ENCODE measurements at places on chromosomes 5 and 9. TPM values are rescaled to one million over a fixed set of nuclear protein-coding genes. Genes with fewer than 3 reads are reported as not detected.

GRCh38 chr9:27675354-27675753, 102.1 kb upstream of the C9orf72 start:
- DNase-seq = no peak

The HCN1 gene
- total RNA-seq = not detected

The FREM1 gene
- total RNA-seq = 3.4 TPM

DNA sequence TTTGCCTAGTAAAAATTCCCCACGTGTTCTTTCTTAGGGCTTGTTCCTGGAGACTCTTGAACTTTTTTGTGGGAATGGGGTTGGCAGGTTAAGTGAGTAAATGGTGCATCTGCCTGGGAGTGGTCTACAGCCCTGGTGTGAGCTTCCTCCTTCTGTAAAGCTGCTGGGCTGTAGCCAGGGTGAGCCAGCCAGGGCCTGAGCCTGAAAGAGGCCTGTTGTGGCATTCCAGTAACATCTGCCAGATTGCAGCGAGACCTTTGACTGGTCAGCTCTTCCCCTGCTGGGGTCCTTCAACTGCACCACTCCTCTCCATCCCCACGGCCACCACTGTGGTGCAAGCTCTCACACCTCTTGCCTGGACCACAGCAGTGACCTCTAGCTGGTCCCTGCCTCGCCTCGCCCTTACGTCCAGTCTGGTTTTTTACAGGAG, 47.5 kb downstream of the SLC22A5 start:
- DNase-seq = no peak

The SLC30A5 gene
- total RNA-seq = 86.3 TPM

The SPRY4 gene
- total RNA-seq = 44.5 TPM

GRCh38 chr9:93307468-93308157, 123.7 kb downstream of the WNK2 start:
- DNase-seq = no peak

Measured in SJSA1 (cell line).